ENCODE measurements at places on chromosomes 1 and 21. TPM values are rescaled to one million over a fixed set of nuclear protein-coding genes. Genes with fewer than 3 reads are reported as not detected.

GRCh38 chr1:158801396-158801795 lies 20.4 kb upstream of the OR6N2 start:
- no peak for DNase-seq

- DNase-seq = no peak
Observed at GRCh38 chr1:228217551-228218344, 9.9 kb downstream of the OBSCN start.

GRCh38 chr1:98322966-98323365 lies 338.6 kb upstream of the SNX7 start:
- DNase-seq = no peak

GRCh38 chr1:200258447-200259375 lies 151.1 kb downstream of the ZNF281 start:
- DNase-seq = no peak

DNA sequence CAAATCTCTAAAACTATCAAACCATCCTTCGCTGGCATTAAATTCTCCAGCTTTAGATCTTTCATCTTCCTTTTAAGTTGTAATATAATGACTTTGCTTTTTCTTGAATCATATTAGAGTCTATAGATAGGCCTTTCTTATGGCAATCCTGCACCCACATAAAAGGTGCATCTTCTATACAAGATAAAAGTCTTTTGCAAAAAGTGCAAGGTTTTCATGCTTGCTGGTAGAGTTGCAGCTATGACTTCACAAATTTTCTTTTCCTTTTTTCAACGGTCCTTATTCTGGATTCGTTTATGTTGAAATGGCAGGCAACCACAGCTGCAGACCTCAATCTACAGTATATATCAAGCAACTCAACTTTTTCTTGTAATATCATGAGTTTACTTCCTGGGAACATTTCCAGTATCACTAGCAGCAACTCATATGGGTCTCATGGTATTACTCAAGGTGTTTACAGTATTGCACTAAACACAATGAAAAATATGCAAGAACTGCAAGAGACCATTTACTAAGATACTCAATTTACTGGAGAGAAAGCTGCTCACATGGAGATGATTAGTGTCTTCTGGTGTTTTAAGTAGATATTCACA lies 22.1 kb downstream of the OMA1 start:
- no peak for DNase-seq

GRCh38 chr1:160206036-160206389 lies 829 bp downstream of the PEA15 start:
- peak; percentile 67 for DNase-seq

GRCh38 chr1:213176341-213176740 lies 125.3 kb downstream of the RPS6KC1 start:
- no peak for DNase-seq

GRCh38 chr1:60388092-60388987 lies 314.8 kb upstream of the C1orf87 start:
- DNase-seq = no peak

DNA sequence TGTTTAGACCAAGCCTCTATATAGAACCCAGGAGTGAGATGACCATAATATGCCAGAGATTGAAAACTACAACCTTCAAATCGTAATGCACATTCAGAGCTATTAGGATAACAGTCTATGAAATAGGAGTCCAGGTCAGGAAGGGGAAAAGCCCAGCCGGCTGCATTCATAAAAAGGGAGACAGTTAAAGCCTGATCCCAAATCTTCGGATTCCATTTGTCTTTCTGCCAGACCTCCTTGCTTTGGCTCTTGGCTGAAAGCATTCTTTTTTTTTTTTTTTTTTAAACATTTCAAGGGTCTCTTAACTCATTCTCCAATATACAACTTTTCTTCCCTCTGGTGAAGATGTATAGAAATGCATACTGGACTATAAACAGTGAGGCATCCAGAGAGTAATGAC lies 81.1 kb downstream of the NTPCR start:
- DNase-seq = no peak

- DNase-seq = no peak
Observed at GRCh38 chr1:178739285-178740045, 14.4 kb downstream of the RALGPS2 start.

- DNase-seq = no peak
Observed at GRCh38 chr1:203666609-203667008, 40.0 kb downstream of the ATP2B4 start.

DNA sequence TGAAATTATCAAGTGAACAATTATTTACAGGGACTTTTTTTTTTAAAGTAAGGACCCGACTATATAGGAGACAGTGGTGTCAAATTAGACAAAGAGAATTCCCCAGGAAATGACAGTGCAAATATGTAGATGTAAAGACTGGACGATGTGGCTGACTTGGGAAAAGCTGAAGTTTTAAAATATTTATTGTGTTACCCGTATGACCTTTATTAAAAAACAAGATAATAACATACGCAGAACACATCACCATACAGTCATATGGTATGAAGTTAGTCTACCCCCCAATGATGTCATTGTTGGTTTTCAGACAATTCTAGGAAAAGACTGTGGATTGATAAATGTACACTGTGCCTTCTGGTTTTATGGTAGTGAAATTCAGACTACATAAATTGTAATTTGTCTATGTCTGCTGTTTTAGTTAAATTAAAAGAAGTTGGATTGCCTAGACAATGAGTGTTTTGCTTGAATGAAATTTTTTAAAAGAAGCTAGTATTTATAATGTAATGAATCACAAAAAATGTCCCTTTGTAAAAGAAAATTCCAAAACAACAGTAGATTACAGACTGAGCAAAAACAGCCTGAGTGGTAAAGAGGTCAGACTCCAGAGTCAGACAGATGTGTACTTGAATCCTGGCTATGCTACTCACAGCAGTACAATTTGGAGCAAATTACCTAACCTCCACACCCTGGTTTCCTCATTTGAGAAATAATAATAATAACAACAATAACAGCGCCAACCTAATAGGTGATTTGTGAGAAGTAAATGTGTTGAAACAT lies 15.5 kb upstream of the PDC start:
- DNase-seq = no peak

- DNase-seq = no peak
Observed at GRCh38 chr1:53139951-53140361, 2.5 kb downstream of the SLC1A7 start.

DNA sequence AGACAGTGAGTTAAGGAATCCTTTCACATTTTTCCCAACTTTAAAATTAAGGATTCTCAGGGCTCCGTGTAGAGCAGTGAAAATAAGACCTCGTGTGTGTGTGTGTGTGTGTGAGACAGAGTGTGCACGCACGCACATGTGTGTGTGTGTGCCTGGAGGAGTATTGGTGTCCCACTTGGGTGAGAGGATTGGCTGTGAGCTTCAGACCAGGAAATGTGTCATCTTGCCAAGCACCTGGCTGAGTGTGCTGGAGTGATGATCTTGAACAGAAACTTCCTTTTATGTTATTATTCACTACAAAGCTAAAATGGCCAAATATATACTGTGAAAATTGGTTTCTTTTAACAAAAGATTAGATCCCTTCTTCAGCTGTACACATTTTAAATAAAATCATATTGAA lies 35.2 kb upstream of the NTPCR start:
- no peak for DNase-seq

DNA sequence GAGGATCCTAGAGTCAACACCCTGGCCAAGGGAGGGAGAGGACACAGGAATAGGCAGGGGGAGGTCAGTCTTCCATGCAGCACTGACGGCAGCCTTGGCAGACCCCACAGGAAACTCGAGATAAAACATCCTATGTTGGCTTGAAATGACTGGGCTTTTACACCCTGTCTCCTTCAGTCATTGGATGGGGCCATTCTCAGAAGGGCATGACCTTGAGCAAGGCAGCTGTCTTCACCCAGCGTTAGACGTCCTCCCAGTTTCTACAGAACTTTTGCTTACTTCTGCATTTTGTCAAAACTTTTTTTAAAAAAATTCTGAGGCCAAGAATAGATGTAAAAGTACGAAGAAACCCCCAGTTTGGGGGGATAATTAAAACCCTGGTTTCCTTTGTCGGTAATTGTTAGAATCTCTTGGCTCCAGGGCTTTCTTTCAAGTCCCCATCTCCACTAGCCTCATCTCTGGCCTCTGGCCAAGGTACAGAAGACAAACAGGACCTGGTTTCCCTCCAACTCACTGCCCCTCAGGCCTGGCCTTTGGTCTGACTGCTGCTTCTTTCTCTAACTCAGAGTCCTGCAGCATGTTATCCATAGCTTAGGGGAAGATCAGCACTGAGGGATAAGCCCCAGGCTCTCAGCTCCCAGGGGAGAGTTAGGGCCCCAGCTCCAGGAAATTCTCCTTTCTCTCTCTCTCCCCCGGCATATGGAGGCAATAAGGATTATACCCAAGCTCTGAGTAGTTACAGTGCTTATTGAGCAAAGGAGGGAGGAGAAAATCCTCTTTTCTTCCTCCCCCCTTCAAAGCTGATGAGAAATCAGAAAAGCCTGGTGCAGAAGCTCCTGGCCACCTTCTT lies 51.6 kb upstream of the KCND3 start:
- no peak for DNase-seq

- DNase-seq = no peak
Observed at GRCh38 chr1:53483656-53484055, 24.5 kb downstream of the DMRTB1 start.

DNA sequence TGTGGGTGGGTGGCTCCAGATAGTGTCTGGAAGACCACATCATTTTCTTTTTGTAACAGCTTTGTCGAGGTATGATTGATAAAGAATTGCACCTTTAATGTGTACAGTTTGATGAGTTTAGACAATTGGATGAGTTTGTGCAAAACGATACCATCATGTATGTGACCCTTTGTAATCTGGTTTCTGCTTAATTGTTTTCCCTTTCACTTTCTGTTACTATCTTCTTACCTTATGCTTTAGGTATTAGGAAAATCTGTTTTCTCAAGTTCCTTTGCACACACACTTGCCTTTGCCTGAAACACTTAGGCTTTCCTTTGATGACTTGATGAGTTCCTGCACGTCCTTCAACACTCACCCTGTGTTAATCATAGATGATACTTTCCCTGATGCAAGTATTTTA lies 6.8 kb downstream of the OR10Z1 start:
- no peak for DNase-seq

- DNase-seq = no peak
Observed at GRCh38 chr1:245440922-245441321, 286.1 kb downstream of the KIF26B start.

ETNK2 gene
- 13.7 TPM for total RNA-seq

OR2T34 gene
- not detected for total RNA-seq

S100A1 gene
- 99.7 TPM for total RNA-seq

FMO1 gene
- total RNA-seq = 10.2 TPM

CYP4Z1 gene
- 3.5 TPM for total RNA-seq

Data from sciatic nerve (tissue), 2 donors.